ENCODE measurements at places on chromosomes 7 and 10. TPM values are rescaled to one million over a fixed set of nuclear protein-coding genes. Genes with fewer than 3 reads are reported as not detected.

GRCh38 chr10:19098803-19099202 is 50.2 kb downstream of the MALRD1 start:
- no peak for DNase-seq

- DNase-seq = no peak
Measured at GRCh38 chr7:70313271-70313670, 715.0 kb downstream of the AUTS2 start.

DNA sequence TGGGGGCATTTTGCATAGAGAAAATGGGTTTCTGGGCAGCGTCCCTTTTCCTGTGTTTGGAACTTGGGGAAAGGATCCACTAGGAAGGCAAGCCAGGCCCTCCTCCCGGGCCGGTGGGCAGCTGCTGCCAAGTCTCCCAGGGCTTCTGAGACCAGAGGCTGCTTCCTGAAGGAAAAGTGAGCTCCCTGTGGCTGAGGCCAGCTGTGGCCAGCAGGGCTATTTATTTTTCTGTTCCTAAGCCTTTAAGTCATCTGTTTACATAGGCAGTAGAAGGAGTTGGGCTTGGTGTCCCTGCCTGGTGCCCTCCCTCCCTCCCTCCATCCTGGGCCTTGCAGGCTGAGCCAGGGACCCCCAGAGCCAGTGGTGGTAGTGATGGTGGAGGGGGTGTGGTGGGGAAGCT is 70.5 kb upstream of the COL13A1 start:
- DNase-seq = no peak

GRCh38 chr10:60399328-60399727 is 9.7 kb upstream of the ANK3 start:
- peak; percentile 18 for DNase-seq

GRCh38 chr7:40043164-40043563 is 91.3 kb downstream of the MPLKIP start:
- DNase-seq = no peak

GRCh38 chr10:118720685-118721538 is 33.9 kb downstream of the CACUL1 start:
- peak; percentile 53 for DNase-seq

GRCh38 chr10:108562105-108562504 is 1361.2 kb downstream of the XPNPEP1 start:
- no peak for DNase-seq

GRCh38 chr7:148540041-148540738 is 50.4 kb upstream of the C7orf33 start:
- peak; percentile 63 for DNase-seq

- no peak for DNase-seq
Measured at GRCh38 chr7:88339195-88339922, 32.7 kb upstream of the STEAP4 start.

- DNase-seq = no peak
Measured at GRCh38 chr10:22259280-22259679, 41.5 kb upstream of the EBLN1 start.

DNA sequence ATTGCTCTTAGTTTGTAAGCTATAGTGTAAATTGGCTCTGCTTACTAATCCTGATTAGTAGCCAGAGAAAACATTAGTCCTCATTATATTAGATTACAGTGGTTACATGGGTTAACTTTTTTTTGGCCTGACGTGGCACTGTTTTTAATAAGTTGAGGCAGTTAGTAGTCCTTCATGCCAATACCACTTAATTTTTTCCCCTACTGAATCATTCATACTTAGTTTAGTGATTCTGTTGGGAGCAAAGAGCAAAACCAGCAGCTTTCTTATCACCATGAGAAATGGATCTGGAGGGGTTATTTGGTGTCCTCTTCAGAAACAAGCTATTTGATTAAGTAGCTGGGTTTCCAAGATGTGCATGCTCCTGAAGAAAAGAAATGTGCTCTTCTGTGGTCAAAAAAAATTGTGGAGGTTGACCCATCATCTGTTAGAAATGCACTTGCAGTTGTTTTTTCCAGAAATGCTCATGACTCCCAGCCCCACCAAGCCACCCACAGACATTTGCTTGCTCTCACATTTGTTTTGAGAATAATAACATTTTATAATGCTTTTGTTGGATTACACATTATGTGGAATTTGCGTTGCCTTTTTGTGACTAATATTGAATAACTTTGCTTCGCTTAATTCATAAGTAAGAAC is 258.5 kb downstream of the HDAC9 start:
- DNase-seq = no peak

DNA sequence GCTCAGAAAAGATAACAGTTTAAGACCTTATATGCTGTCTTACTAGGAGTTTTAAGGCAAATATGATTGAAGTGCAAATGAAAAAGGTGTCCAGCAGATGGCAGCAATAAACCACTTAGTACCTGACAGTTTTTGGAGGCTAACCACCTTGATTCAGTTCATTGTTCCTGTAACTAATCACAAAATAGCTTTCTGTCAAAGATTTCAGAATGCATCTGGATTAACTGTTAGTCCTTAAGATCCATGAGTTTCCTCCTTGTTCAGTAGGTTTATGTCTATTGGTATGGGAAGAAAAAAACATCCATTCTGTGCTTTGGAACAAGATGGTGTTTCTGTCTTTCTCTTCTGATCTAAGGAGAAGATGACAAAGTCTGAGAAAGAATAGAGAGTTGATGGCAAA is 46.6 kb downstream of the CCSER2 start:
- DNase-seq = peak; percentile 80

- DNase-seq = no peak
Measured at GRCh38 chr7:122935620-122936019, 49.4 kb upstream of the CADPS2 start.

- no peak for DNase-seq
Measured at GRCh38 chr7:34740840-34741239, 82.8 kb downstream of the NPSR1 start.

DNA sequence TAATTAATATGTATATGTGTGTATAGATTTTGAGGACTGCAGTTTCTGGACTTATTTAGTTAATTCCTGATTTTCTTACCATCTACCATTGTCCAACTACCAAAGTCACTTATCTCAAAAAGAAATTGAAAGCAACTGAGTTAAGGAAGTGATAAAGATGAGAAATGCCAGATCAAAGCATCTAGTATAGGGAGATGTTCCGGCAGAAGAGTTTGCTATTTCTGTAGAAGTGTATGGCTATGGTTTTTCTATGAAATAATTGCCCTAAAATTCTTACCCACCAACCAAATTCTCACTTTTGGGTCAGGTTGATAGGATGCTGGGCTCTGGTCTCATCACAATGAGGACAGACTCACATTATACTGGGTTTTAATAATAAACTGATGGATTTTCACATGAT is 64.0 kb upstream of the RAB11FIP2 start:
- DNase-seq = no peak

GRCh38 chr10:123574109-123574698 is 92.0 kb upstream of the GPR26 start:
- DNase-seq = no peak

DNA sequence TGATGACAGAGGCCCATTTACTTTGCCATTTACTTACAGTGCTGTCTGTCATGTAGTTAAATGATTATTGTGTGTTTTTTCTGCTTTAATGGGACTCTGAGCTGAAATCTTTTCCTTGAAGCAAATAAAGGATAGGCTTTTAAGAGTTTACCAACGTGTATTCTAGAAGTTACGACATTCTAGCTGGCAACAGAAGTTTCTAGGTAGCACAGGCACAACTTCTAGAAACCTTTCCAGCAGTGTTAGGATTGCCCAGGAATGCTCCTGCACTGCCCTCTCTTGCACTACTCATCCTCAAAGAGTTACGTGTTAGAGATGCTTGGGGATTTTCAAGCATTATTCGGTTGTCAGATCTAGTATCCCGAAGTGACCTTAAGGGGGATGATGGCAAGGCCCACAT is 42.5 kb upstream of the TMEM236 start:
- no peak for DNase-seq

GRCh38 chr10:127892743-127893142 is at the start of gene CLRN3:
CLRN3 (minus strand) TSS chr10:127892941; CDS start chr10:127892784, 157 bp downstream.
- no peak for DNase-seq

DNA sequence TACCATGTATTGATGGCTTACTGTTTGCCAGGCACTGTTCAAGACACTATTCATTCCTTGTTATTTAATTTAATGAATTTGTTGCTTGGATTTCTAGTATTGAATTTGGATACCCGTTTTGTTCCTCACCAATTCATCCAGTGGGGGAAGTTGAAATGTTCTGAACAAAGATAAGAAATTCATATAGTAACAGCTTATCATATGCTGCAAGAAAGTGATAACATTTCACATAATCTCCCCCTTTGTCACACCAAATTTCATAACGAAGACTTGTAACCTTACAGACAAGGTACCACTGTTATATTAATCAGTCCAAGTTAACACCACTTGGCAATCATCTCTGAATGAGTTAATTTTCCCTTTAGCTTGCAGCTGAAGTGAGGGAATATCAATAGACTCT is 42.1 kb downstream of the SCIN start:
- DNase-seq = no peak

DNA sequence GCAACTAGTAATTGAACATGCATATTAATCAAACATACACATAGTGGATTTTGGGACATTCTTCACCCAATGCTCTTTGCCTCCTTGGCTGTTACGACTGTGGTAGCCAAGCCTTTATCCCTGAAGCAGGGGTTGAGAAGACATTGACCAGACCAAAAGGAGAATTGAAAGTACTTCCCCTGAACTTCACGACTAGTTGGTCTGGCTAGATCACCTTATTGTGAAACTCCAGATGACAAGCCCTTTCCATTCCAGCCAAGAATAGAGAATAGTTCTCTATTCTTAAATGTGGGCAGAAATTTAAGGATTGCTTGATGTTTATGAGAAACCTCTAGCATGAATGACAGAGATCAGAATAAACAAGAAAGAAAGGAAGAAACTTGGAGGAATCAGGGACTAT is 97.0 kb downstream of the LRMDA start:
- DNase-seq = no peak

DNA sequence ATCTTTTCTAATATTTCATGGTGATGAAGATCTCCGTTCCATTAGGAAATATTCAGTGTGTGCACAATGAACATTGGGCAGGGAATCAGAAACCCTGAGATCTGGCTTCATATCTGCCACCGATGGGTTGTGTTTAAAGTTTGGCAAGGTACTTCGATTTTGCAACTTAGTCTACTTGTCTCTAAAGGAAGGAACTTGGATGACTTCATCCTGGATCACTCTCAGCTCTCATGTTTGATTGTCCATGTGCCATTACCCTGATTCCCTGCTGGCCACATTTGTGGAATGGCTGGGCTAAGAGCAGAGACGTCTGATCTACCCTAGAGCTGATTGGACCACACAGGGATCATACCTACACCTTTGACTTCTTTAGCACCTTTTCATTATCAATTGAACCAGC is 177.0 kb upstream of the KMT2E start:
- DNase-seq = no peak

GRCh38 chr7:86448856-86449255 is 194.9 kb upstream of the GRM3 start:
- DNase-seq = peak; percentile 27

DNA sequence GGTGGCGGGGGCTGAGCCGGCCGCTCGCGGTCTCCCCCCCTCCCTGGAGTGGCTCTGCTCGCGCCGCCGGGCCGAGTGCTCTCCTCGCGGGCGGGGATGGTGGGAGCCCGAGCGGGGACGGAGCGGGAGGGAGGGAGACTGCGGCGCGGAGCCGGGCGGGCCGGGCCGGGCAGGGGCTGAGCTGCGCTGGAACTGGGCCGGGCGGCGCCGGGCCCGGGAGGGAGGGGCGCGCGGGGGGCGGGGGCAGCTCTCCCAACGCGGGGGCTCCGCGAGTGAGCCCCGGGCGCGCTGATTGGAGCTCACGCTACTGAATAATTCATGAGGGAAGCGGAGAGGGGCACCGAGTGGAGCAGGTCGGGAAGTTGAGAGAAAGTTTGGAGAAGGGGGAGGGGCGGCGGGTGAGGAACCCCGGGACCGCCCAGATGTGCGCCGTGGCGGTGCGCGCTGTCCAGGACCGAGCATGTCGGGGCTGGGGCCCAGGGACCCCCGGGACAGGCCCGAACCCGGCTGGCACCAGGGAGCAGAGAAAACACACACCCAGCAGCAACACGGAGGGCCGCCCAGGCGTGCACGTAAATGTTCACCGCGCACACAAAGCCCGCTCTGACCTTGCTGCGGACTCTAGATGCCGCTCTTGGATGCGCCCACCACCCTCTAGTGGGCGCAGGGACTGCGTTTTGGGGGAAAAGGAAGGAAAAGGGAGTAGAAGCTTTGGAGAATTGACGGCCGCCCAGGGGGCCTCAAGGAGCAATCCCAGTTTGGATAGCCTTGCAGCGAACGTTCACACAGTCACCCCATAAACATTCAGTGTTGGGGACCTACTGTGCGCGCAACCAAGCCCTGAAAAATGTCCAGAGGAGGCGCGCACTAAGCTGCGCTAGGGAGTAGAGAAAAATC is at the start of gene EPHB4:
Gene EPHB4 (minus strand): TSS at position 194 of the 897 bp plus-strand sequence. CDS start 493 bp downstream, outside the sequence.
- peak; percentile 96 for DNase-seq

DNA sequence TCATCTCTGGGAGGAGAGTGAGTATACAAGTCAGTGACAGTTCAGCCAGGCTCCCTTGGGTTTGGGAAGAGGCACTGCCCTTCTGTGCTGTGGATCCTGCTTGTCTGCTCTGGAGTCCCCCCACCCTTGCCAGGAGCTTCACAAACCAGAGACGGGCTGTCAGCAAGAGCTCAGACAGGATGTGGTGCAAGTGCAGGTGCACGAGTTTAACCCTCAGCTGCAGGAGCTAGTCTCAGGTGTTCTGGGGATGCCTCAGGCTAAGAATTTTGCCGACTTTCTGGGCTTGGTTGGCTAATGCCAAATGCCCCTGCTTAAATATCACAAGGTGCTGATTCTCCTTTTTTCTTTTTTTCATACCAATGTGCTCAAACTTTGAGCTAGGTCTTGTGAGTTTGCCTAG is 22.3 kb downstream of the ZNF783 start:
- no peak for DNase-seq

Gene VAX1
- not detected for total RNA-seq

Gene MMP21
- not detected for total RNA-seq

Gene H2BK1
- total RNA-seq = not detected

Gene SFMBT2
- 7.1 TPM for total RNA-seq

Gene NUTM2A
- 7.0 TPM for total RNA-seq

Gene SFTPA1
- total RNA-seq = not detected

Gene VSTM4
- total RNA-seq = 17.0 TPM

Gene HABP2
- not detected for total RNA-seq

Gene OPN4
- total RNA-seq = not detected

Gene PTER
- total RNA-seq = 3.5 TPM

All from stomach (tissue), 19 donors.